ENCODE measurements at places on chromosomes 2 and 18.
A peak's percentile ranks its signal among the peaks of the same experiment; 100 is the strongest.

- DNase-seq, result no peak
Observed at GRCh38 chr2:45614330-45614729, 3.3 kb upstream of the SRBD1 start.

DNA sequence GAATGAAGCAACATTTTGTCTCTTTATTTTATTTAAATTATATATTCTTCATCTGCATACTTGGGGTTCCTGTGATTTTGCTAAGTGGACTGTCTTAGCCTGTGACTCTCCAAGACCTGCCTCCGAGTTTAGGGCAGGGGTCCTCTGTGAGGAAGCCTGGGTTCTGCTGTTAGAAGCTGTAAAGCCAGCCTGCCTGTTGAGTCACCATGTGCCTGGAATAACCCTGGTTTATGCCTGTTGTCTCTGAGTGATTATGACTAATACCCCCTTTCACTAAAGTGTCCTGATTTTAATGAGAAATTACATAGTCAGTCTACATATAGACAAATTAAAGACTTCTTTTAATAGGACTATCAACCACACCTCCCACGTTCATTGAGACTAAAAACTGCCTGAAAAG is 369.1 kb downstream of the ZNF521 start:
- DNase-seq, result no peak

- DNase-seq, result no peak
Observed at GRCh38 chr2:157256626-157257025, 879 bp upstream of the GALNT5 start.

DNA sequence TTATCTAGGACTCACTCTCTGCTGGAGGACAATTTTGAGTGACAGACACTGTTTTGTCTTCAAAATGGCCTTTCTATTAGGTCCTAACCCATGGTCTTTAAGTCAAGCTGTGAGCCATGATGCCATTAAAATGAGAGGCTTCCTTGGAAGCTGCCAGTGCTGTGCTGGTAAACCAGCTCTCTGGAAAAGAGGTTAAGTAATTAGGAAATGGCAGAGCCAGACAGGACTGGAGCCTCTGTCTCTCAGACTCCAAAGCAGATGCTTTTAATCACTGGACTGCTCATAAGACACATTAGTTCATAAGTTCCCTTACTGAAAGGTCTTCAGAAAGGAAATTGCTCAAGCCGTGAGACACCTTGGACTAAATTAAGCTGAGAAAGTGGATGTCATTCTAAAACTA is 25.8 kb upstream of the LHCGR start:
- DNase-seq, result no peak

DNA sequence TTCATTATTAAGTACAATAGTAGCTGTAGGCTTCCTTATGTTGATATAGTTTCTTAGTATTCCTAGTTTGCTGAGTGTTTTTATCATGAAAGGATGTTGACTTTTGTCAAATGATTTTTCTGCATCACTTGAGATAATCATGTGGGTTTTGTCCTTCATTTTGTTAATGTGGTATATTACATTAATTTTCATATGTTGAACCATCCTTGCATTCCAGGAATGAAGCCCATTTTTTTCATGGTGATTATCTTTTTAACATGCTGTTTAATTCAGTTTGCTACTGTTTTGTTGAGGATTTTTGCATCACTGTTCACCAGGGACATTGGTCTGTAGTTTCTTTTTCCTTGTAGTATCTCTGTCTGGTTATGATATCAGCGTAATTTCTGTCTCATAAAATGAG is 82.9 kb upstream of the CNGA3 start:
- no peak for DNase-seq

GRCh38 chr2:218953366-218953954 is 6.0 kb upstream of the CDK5R2 start:
- no peak for DNase-seq

GRCh38 chr2:141601511-141602152 is 529.2 kb downstream of the LRP1B start:
- DNase-seq, result no peak

GRCh38 chr2:137367361-137367760 is 596.9 kb upstream of the HNMT start:
- no peak for DNase-seq

- peak; percentile 55 for DNase-seq
Observed at GRCh38 chr2:163157411-163157810, 318.8 kb upstream of the KCNH7 start.

GRCh38 chr2:233023007-233023760 is 9.3 kb upstream of the NEU2 start:
- no peak for DNase-seq

GRCh38 chr2:137764646-137765045 is 199.6 kb upstream of the HNMT start:
- DNase-seq, result no peak

GRCh38 chr18:38368886-38369285 is 803.3 kb upstream of the CELF4 start:
- DNase-seq, result peak; percentile 11

GRCh38 chr2:144211826-144212225 is 308.1 kb downstream of the ZEB2 start:
- DNase-seq, result no peak

DNA sequence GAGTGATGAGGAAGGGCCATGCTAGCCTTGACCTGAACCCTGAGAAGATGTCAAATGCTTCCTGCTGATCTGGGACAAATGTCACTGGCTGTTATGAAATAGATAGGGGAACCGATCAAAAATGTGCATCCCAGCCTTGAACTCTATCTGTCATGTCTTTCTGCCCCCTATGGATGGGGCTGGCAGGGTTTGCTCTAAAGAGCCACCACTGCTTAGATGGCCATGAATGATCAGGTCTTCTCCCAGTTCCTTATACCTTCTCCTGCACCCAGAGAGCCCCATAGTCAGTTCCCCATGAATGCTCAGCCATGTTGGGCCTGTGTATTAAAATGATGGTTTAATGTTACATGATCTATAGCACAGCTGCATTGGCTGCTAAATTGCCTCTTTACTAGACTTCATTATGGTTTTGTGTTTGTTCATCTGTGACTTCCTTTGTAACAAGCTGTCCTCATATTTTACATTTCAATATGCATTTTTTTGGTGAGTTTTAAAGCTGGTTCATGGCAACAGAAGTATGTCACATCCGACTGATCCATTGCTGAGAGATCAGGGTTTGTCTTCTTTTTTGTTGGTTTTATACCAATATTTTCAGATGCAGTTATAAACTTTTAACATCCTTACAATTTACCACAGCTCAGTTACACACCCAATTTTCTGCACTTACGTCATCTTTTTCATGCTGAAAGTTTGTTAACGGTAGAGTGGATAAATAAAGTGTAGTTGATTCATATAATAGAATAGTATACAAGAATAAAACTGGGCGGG is 56.3 kb upstream of the SMAD2 start:
- DNase-seq, result no peak

DNA sequence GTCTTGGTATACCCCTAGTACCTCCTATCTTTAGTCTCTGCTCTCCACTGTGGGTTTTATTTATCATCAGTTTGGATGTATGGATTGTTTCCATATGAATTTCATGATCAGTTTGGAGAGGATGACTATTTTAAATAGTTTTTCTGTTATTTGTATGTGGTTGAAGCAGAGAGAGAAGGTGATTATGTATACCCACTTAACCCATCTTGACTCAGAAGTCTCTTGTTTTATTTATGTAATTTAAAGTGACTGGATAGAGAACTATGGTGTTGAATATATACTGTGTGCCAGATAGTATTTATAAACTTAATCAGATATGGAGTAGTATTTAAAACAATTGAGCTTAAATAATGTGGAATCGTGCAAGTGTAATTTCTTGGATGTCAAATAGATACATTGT is 39.9 kb downstream of the SMAD4 start:
- DNase-seq, result no peak

DNA sequence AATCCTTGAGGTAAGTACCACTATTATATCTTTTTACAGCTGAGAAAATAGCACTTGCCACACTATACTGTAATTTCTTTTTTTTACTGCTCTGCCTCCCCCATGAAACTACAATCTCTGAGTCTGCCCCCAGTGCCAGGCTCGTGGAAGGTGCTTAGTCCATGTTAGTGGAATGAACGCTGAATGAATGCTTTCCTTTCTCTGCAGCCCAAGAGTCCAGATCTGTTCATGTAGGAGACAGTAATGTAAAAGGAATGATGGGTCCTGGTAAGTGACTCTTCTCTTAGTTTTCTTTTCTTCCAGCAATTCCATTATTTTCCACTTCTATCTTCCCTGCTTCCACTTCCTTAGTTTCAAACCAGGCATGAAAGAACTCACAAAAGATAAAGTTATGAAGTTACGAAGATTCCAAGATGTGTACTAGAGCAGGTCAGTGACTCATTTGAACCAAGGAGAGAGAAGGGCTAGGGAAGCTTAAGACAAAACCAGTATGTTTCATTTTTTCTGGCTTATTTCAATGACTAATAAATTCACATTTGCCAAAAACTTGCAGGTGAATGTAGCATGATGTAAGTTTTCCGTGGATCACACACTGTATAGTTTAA is 46.0 kb downstream of the ARHGEF33 start:
- DNase-seq, result no peak

DNA sequence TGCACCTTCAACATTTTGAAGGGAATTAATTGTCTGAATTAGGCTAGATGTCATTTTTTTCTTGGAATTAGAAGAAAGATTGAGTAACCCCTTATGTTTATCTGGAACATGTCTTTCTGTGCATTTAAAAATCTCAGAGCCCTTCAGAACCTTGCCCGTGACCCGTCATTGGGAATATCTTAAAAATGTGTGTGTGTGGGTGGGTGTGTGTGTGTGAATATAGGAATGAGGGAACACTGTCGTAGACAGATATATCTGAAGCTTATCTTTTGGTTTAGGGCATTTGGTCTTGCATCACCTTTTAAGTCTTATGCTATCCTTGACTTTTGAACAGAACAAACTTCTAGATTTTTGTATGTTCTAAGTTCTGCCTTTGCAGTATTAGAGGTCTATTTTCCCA is 13.5 kb upstream of the IL1RL1 start:
- no peak for DNase-seq

Measured in non-pigmented ciliary epithelial cell (primary cell).